Right cardiac atrium (tissue), 5 donors: ENCODE measurements at places on chromosomes 12 and 14. TPM values are rescaled to one million over a fixed set of nuclear protein-coding genes. Genes with fewer than 3 reads are reported as not detected.

Gene PTHLH
- 64.6 TPM for total RNA-seq

Gene NOPCHAP1
- 6.9 TPM for total RNA-seq

Gene TPPP2
- 1.2 TPM for total RNA-seq

Gene ABHD12B
- total RNA-seq: not detected

Gene DENND5B
- 38.7 TPM for total RNA-seq

Gene IRAK3
- total RNA-seq: 9.2 TPM

Gene PLA2G1B
- not detected for total RNA-seq

Gene PTPRB
- 40.0 TPM for total RNA-seq

Gene C14orf180
- 102 TPM for total RNA-seq

Gene CEBPE
- total RNA-seq: not detected

Gene TMTC1
- total RNA-seq: 57.8 TPM

Gene MRPS35
- 47.6 TPM for total RNA-seq

Gene OR6C70
- not detected for total RNA-seq

Gene EIF2S1
- 91.3 TPM for total RNA-seq

Gene TMEM30B
- 2.2 TPM for total RNA-seq

Gene KCNK10
- not detected for total RNA-seq

Gene SLCO1B1
- total RNA-seq: not detected

Gene ACAD10
- 17.4 TPM for total RNA-seq

Gene DDN
- 0.97 TPM for total RNA-seq

Gene DACT1
- total RNA-seq: 9.7 TPM

Gene CMAS
- 43.7 TPM for total RNA-seq
